ENCODE measurements at places on chromosomes 1 and 21. TPM values are rescaled to one million over a fixed set of nuclear protein-coding genes. Genes with fewer than 3 reads are reported as not detected.

Gene RHBG
- not detected for total RNA-seq

Gene LDLRAD1
- total RNA-seq: not detected

Gene IL24
- total RNA-seq: 22.2 TPM

Gene RGS16
- 36.0 TPM for total RNA-seq

Gene ANKRD35
- total RNA-seq: 0.53 TPM

Gene ANGPTL1
- not detected for total RNA-seq

Gene OLIG2
- total RNA-seq: not detected

Gene SLC1A7
- not detected for total RNA-seq

Gene TMEM269
- total RNA-seq: 1.7 TPM

Gene S100A14
- not detected for total RNA-seq

All from activated naive CD4-positive, alpha-beta T cell treated with anti-CD3 and anti-CD28 coated beads, Interleukin-2, amount 50 U/mL, for 72 hours (primary cell).